ENCODE measurements at places on chromosomes 4 and X.
A peak's percentile ranks its signal among the peaks of the same experiment; 100 is the strongest.

DNA sequence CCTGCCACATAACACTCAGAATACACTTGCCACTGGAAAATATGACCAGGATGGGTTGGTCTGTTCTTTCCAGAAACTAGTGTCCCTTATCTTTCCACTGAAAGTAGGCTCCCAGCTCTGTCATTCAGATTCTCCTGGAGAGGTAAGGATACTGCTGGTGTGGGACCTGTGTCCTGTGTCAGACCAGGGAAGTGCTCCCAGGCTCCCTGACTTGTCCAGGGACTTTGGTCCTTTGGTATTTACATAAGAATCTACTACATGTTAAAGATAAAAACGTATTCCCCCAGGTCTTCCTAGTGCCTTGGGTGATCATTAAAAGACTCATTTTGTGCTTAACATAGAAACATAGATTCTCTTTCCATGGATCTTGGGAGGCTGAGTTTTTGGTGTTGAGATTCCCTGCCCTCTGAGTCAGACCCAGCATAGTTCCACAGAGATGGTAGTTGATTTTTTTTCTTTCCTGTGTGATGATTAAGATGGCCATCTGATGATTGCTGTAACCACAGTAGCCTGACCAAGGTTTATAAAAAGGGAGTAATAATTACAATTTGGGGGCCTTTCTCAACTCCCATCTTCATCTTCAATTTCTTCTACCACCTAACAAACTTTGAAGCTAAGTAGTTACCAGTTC is 159.8 kb upstream of the JADE1 start:
- DNase-seq: no peak

DNA sequence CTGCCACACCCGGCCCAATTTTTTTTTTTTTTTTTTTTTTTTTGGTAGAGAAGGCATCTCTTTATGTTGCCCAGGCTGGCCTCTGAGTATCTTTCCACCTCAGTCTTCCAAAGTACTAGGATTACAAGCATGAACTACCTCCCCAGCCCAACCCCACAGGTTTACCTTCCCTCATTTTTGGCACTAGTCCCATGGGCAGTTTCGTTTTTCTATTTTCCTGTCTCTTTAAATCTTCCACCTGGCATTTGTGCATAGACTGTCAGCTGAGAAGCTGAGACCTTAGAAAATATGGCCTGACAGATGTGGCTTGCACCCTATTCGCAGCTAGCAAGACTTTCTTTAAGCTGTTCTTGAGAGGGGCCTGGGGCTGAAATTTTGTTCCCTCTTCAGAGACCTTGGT is 27.9 kb downstream of the TNIP2 start:
- no peak for DNase-seq

DNA sequence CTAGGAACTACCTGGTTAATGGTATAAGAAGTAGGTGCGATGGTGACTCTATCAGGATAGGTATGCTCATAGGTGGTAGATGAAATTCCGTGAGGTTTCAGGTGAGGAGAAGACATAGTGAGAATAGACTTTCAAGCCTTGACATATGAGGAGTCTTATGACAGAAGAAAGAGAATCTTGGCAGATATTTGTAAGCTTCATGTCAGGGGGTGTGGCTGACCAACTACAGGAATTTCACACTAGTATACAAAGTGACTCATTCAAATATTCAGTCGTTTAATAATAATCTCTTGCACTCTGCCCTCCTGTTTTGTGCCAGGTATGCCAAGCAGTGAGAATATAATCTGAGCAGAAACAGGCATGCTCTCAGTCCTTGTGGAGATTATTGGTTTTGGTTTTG is 22.8 kb downstream of the PACRGL start:
- DNase-seq: no peak

- no peak for DNase-seq
These were observed 33.2 kb upstream of the RPS6KA6 start for GRCh38 chrX:84221181-84221580.

- DNase-seq: no peak
These were observed 2.6 kb downstream of the UVSSA start for GRCh38 chr4:1349359-1350168.

- DNase-seq: no peak
These were observed 6.1 kb upstream of the SEC24D start for GRCh38 chr4:118842055-118842454.

DNA sequence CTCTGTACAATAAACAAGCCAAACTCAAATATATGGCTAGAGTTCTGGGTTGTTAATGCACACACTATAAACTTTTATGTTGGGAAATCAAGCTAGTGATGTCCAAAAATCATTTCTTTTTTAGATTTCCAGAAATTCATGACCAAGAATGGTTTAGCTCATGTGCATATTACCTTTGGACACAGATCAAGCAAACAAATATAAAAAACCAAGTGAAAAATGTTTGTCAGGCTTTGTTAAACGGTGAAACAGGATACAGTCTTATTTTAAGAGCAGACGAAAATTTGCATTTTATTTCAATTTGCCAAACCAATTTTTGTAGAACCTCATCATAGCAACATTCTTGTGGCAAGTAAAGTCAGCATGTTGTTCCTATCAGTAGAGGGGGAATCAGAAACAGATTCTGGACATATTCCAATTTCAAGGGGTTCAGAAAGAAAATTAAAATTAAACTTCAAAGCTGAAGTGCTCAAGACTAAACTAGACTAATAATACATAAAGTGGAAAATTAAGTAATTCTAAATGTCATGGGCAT is 413.6 kb downstream of the TRIML1 start:
- no peak for DNase-seq

GRCh38 chr4:173057442-173057841 is 111.2 kb upstream of the GALNT7 start:
- DNase-seq: no peak

DNA sequence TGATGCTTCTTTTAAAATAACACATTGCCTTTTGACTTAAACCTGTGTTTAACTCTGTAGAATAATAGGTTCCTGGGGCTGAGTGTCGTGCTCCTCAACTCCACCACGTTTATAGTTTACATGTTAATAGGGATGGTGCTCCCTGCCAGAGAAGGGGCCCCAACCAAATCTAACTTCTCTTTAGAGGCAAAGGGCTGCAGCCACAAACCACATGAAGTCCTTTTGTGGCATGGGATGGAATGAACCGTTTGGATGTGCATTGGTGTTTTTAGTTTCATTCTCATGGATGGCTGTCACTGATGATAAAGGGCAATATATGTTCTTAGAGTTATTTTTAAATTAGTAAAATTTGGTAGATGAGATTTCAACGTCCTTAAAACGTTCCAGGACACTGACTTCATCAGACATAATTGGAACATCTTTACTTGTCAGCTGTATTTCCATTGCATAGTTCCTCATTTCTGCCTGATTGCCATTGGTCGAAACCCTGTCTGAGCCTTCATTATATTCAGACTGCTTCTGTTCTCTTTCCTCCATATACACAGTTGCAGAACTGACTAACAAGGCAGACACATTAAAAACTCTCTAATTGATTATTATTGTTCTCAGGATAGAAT is 60.4 kb upstream of the HPF1 start:
- no peak for DNase-seq

- DNase-seq: no peak
These were observed 187.4 kb upstream of the TEX13C start for GRCh38 chrX:125132274-125132673.

DNA sequence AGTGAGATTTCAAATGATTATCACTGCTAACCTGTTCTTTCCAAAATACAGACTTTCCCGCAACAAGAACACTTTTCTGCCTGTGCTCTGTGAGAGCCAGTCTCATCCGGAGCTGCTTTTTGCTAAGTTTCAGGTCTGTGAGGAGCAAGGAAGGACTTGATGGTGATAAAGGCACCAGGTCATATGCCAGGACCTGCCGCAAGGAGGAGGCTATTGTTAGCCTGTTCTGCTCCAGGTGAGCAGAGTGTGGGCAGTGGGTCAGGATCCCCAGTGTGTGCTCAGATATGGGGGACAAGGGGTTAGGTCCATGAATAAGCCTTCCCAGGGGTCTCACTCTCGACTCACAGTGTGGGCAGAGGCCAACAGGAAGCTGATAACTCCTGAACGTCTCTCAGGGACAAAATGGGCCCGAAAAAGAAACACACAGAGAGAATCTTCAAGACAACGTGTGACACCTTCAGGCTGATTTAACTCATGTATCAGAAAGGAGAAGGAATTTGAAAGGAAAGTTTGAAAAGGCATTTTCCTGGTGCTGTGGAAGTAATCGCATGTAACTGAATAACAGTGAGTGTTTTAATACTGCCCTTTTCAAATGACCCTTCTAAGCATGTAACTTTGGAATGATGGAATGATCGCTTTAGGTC is 57.7 kb upstream of the PDLIM3 start:
- DNase-seq: no peak

GRCh38 chr4:128328106-128328505 is 40.5 kb upstream of the PGRMC2 start:
- DNase-seq: no peak

DNA sequence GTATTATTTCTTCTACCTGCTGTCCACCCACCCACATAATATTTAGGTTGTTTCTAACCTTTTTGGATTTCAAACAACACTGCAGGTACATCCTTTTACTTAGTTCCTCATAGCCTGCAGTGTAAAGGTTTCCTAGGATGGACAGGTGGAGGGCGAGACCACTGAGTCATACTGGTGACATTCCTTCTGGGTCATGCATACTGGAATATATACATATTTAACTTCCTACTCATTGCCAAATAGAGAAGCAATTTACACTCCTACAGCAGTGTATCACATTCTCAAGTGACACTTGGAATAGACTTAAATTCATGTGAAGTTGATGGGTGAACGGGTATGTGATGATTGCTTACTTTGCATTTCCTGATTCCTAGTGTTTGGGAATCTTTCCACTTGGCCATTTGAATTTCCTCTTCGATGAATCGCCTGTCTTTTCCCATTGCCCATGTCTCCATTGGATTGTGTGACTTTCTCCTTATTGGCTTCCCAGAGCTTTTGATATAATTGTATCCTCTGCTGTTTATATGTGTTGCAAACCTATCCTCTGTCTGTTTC is 8.2 kb upstream of the PPP2R2C start:
- DNase-seq: no peak

DNA sequence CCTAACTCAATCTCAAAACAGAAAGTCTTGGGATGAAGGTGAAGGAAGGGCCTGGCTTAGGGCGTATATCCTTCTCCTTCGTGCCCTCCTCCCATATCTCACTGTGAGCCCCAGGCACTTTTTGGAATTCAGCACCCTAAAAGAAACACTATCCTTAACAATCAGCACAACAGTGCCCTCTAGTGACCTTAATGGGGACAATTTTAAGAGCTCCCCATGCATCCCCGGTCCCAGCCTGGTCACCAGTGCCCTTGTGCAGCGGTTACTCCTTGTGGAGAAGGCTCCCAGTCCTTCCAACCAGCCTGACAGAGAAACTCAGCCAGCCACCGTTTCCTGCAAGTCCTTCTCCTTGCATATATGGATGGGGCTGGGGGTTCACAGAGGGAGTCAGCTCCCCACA is 4.2 kb downstream of the PAK3 start:
- peak; percentile 7 for DNase-seq

DNA sequence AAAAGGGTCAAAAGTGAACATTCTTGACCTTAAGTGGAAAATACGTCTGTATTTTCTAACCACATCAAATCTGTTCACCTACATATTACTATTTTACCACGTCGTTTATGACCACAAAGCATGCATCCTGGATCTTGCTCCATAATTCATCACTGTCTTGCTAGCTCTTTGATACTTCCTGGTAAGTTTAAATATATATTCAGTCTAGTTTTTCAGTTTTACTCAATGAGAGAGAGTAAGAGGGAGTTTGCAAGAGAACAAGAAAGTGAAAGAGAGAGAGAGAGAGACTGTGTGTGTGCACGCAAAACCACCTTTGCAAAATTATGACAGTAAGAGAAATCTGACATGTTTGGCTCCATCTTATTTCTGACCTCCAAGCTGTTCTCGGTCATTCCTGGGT is 173.7 kb upstream of the GALNTL6 start:
- DNase-seq: no peak

GRCh38 chr4:87032884-87033533 is 98.2 kb downstream of the AFF1 start:
- no peak for DNase-seq

- DNase-seq: no peak
These were observed 8.8 kb downstream of the EPHA5 start for GRCh38 chr4:65661471-65661870.

GRCh38 chrX:106670631-106671030 is 55.9 kb upstream of the RNF128 start:
- no peak for DNase-seq

- no peak for DNase-seq
These were observed at the start of gene AMBN for GRCh38 chr4:70591955-70592582. Gene AMBN, plus strand, starts transcription at chr4:70592256. Its CDS starts 103 bp downstream, at chr4:70592359.

DNA sequence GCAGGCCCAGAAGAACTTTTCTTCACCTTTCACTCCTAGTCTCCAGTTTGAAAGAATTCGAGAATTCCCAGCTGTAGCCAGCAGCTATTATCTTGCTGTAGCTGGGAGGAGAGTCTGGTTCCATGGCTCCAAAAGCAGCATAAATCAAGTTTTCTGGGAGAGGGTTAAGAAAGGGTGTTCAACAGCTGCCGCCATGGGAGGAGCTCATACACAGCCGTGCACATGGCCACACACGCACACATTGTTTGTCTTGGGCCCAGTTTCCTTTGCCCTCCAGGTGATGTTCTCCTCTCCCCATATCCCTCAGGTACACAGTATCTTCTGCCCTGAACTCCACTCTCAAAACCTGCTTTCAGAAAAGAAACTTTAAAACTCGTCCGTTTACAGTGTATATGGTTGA is 4.1 kb upstream of the GPC3 start:
- no peak for DNase-seq

- no peak for DNase-seq
These were observed 704 bp downstream of the FAM3A start for GRCh38 chrX:154515090-154515965.

GRCh38 chr4:140930557-140930956 is 174.4 kb upstream of the TBC1D9 start:
- DNase-seq: no peak

DNA sequence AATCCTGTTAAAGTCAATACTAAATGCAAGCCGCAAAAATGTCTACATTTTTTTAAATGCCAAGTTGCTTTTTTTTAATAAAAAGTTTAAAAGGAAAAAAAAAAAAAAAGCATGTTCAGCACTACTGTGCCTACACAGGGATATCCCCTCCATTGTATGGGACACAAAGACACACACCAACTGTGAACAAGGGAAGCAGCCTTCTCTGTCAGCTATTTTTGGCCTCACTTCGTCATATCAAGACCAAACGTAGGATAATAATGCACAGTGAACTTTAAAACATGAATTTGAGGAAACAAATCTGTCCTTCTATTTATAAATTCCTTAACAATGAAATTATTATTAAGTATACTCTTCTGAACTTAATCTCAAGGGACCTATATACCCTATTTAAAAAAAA is 4.4 kb downstream of the FBXW7 start:
- DNase-seq: no peak
